ENCODE measurements at places on chromosomes 6 and 20.

- no peak for DNase-seq
Measured at GRCh38 chr6:52877168-52877567, 32.3 kb downstream of the GSTA3 start.

- no peak for DNase-seq
Measured at GRCh38 chr6:26092443-26092842, 5.2 kb downstream of the HFE start.

DNA sequence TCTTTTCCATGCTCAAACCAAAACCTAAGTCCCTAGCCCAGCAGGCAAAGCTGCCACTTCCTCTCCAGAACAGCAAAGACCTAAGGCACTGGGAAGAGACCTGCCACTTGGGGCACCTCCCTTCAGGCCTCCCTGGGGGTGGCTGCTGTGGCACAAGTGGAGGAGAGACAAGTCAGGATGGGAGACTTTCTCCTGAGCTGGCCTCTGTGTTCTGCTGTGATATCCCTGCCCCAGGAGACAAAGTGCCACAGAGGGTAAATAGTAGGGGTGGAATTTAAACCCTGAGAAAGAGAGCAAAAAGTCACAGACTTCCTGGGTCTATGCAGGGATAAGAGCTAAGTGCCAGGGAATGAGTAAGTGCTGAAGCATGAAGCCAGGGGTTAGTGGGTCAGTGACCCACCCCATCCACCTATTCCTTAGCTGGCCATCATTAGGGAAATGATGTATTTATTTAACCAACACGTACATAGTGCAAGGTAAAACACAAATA, 84.2 kb downstream of the MRPL14 start:
- DNase-seq: no peak

- no peak for DNase-seq
Measured at GRCh38 chr6:111763381-111763780, 109.9 kb downstream of the FYN start.

Measured in ecto neural progenitor cell (in vitro differentiated cells).